ENCODE measurements at places on chromosomes 7 and 10.

GRCh38 chr7:84025332-84025927 lies 169.2 kb downstream of the SEMA3A start:
- peak; percentile 91 for DNase-seq

DNA sequence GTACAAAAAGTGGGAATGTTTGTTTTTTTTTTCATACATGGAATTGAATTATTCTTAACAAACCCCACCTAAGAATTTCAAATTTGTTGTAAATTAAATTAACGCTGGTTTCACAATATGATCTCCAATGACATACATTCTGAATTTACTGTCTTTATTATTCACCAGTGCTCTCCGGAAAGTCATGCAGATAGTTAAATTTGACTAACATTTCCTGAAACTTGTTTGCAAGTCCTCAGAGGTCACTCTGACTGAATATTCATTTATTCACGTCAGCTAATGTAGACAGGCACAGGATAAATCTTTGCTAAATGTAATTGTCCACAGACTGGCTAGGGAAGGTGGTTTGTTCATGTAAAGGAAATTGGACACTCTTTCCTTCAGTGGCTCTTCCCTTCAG lies 730.4 kb downstream of the PHTF2 start:
- no peak for DNase-seq

DNA sequence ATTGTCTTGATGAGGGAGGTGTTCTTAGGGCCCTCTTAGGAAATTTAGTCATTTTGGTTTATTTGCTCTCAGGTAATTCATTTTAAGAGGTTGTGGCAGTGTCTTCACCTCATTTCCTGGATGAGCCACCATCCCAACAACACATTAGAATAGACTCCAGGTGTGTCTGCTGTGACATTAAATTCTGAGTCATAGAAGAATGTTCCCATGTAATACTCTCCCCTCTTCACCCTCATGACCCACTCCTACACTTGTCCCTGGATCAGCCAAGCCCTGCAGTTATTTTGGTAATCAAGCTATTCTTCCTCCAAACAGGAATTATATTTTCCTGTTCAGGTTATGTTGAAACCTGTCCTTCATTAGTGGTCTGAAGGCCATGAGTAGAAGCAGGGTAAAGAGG lies 944.1 kb downstream of the SORCS3 start:
- DNase-seq: no peak

DNA sequence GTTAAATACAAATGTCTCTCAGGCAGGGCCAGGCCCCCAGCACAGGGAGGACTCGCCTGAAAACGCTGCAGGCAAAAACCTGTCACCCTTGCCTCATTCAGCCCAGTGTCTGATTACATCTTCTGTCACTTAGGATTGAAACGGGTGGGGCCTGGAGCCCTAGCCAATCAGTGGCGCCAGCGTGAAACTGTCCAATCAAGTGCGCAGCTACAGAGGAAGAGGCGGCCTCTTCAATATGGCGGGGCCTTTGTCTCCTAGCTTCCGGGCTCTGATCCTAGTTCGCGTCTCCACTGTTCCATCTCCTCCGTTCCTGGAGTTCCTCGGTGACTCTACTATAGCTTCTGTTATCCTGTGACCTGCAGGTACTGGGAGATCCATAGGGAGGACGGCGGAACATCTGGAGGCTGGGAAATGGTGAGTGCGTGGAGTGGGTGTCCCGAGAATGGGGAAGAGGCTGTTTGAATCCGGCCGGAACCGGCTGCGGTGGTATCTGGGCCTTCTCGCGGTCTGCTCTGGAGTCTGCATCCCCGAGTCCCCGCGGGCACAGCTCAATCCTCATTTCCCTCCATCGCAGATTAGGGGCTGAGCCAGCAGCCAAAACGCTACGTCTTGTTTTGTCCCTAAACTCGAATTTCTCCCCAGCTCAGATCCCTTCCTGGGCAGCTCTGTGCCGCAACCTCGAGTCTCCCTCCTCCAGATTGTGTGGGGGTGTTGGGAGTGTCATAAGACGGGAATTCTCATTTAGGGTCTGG lies at the start of gene ZNF736:
Gene ZNF736, plus strand, starts transcription at position 222 of the 752 bp plus-strand sequence. Its CDS starts 190 bp downstream, at position 412.
- DNase-seq: peak; percentile 79

DNA sequence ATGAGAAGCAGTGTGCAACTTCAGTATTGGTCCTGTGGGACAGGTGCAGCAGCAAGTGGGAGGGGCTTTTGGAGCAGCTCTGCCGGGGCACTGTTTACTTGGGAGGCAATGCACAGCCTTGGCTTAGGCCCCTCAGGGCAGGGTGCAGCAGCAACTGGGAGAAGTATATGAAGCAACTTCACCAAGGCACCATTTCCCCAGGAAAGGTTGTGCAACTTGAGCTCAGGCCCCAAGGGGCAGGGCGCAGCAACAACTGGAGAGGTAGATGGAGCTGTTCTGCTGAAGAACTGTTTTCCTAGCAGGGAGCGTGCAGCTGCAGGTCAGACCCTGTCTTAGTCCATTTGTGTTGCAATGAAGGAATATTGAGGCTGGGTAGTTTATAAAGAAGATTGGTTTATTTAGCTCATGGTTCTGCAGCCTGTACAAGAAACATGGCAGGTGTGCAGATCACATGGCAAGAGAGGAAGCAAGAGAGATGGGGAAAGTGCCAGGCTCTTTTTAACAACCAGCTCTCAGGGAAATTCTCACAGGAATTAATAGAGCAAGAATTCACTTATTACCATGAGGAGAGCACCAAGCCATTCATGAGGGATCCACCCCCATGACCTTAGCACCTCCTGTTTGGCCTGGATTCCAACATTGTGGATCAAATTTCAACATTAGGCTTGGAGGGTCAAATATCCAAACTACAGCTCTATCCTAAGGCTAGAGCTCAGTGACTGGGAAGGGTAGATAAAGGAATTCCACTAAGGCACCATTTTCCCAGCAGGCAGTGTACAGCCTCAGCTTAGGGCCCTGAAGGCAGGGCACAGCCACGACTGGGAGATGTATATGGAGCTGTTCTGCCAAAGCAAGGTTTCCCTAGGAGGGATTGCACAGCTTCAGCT lies 10.9 kb downstream of the GPR141 start:
- DNase-seq: no peak

DNA sequence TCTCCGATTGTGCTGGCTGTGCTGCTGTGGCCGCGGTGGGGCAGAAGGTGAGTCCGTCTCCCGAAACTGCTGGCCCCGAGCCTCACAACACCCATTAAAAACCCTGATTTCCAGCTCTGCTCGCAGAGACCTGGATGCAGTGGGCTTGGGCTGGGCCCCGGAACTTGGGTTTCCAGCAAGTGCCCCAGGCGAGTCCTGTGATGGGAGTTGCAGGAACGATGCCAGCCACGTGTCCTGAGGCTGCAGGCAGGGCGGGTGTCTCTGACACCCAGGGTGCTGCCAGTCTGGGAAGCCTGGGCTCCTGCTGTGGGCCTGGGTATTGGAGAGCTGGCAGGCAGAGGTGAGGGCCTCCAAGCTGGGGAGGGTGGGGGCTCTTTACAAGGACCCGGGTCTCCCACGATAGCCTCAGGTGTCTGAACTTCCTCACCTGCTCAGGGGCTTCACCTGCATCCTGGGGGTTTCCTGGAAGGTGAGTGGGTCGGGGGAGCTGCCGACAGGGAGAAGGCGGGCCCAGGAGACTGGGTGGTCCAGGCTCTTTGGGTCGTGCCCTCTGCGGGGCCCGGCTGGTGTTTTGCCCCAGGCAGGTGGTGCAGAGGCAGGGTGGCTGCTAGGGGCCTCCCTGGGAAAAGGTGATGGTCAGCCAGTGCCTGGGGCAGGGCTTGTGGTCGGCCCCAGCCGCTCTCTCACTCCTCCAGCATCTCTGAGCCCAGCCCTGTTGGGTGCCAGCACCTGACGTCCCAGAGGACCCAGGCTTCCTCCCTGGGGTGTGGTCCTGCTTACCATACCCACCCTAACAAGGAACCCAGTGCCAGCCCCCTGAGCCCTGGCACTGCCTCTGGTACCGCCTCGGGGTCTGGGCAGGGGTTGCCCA lies 180.3 kb downstream of the DNAJB6 start:
- no peak for DNase-seq

DNA sequence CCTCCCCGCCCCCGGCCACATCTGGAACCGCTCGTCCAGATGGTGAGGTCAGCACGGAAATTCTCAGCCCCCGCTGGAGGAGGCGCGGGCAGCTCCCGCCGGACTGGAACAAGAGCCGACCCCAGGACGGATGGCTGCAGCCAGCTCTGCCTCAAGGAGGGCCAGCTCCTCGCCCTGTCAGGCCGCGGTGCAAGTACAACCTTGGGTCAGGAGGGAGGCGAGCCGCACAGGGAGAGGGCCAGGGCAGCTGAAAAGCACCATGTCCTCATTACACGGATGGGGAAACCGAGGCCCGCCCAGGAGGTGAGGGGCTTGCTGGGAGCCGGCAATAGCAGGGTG lies 3.8 kb upstream of the GRIFIN start:
- no peak for DNase-seq

- DNase-seq: no peak
These were observed 4.6 kb downstream of the TRPV6 start for GRCh38 chr7:142880876-142881505.

DNA sequence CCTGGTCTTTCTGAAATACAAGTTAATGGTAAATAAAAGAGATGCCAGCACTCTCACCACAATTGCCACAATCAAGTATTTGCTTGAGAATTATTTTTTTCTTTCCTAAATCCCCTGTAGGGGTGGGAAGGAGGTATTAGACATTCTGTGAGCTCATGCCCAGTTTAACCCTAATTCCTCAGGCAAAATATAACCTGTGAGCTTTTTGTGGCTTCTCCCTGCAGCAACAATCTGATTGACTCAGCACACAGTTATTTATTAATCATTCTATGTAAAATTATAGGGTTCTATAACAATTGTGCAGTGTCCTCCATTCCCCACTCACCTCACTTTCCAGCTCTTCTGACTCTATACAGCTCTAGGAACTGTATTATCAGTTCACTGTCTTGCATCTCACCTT lies 66.3 kb downstream of the GLI3 start:
- no peak for DNase-seq

DNA sequence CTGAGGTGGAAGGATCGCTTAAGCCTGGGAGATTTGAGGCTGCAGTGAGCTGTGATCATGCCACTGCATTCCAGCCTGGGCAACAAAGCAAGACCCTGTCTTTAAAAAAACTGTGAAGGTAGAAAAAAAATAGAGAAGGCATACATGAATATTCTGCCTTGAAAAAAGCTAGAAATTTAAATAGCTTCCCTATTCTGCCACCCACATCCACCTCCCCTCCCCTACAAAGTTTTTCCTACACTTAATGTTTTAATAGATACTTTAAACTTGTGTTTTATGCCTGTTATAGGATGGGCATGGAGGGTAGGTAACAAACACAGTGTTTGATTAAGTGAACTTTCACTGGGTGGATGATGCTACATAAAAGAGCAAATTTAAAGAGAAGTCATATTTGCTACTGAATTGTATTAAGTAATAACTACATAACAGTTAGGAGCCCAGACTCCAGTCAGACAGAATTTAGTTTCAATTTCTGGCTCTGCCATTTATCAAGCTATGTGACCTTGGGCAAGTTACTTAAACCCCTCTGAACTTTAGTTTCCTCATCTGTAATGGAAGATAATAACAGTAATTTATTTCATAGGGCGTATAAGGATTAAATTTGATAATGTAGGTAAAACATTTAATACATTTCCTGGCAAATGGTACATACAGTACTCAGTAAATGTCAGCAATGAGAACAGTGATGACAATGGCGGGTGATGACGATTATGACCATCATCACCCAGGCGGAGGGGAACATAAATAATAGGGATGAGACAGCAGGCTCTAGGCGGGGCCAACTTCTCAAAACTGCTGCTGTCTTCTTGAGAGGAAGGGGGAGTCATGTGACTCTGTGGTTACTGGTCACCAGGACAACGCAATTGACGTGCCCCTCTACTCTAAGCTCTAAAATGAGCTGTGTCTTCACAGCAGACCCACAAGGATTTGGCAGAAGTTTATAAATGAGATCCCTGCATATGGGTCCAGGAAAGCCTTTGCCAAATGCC lies 15.8 kb downstream of the DNMBP start:
- peak; percentile 96 for DNase-seq

DNA sequence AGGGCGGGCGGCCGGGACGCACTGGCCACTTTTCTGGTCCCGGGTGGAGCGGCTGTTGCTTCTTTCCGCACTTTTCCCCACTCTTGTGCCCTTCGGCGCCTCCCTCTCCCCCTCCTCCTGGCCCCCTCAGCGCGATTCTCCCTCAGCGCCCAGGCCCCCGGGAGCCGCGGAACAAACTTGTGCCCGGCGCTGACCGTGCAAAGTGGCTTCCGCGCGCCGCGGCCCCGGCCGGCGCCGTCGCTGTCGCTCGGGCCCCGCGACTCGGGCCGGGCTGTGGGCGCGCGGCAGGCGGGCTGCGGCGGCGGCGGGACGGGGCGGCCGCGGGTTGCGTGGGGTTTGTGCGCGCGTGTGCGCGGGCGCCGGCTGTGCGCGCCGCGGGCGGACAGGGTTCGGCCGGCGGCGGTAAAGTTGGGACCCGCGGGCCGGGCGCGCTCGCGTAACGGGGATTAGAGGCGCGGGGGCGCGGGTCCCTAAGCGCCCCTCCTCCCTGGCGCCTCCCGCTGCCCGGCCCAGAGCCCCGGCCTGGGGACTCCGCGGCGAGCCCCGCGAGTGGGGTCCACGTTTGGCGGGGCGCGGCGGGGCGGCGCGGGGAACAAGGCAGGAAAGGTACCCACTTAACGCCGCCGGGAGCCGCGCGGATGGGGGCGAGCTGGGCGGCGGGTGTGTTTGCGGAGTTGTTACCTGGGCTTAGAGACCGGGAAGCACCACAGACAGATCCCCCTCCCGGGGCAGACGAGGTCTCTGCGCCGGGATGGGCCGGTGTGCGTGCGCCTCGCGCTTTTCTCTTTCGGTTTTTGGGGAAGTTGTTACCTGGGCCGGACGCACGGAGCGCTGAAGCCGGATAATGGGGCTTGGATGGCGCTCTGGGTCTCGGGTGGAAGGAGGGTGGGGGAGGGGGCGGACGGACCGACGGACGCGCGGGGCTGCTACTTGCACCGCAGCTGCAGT lies 860 bp downstream of the ZEB1 start:
- no peak for DNase-seq

GRCh38 chr10:10794046-10794445 lies 223.6 kb upstream of the CELF2 start:
- no peak for DNase-seq

DNA sequence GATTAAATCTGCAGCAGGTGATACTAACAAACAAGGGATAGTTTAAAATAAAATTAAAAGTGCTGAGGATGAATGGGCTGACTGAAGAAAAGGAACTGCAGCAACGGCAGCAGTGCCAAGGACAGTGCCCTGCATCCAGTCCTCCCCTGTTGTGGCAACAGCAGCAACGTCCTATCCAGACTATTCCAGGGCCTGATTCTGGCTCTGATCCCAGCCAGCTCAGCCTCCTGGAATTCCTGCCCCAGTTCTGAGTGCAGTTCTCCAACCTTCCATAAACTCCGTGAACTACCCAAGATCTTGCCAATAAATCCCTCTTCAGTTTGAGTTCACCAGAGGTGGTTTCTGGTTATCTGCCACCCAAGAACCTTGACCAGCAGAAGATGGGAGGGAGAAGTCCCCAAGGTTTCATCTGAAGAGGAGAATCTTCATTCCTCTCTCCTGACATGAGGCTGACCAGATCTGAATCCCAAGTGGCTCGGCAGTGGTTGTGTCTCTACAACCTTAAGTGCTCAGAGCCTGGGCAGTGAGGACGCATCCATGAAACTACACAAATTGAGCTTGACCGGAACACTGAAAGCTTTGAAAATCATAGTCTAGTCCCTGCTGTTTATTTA lies 115.8 kb downstream of the SORBS1 start:
- DNase-seq: peak; percentile 19

- DNase-seq: no peak
These were observed 75.9 kb downstream of the CNOT4 start for GRCh38 chr7:135434047-135434446.
